Left lung (tissue), 14 donors: ENCODE measurements at places on chromosomes 3 and 15. TPM values are rescaled to one million over a fixed set of nuclear protein-coding genes. Genes with fewer than 3 reads are reported as not detected.

The MORC1 gene
- not detected for total RNA-seq

The TIMP4 gene
- total RNA-seq = 0.93 TPM

The SLMAP gene
- total RNA-seq = 65.3 TPM

The ADAMTS7 gene
- 9.1 TPM for total RNA-seq

The CYP11A1 gene
- total RNA-seq = 0.34 TPM

The SNURF gene
- 11.5 TPM for total RNA-seq

GRCh38 chr15:85019815-85020590 is 38.3 kb downstream of the PDE8A start:
- no peak for DNase-seq

- DNase-seq = no peak
Observed at GRCh38 chr15:101446518-101447167, 42.9 kb downstream of the PCSK6 start.

GRCh38 chr3:117217760-117218316 is 508.3 kb downstream of the TUSC7 start:
- no peak for DNase-seq

GRCh38 chr3:157606011-157606851 is 103.0 kb upstream of the VEPH1 start:
- peak; percentile 37 for DNase-seq

DNA sequence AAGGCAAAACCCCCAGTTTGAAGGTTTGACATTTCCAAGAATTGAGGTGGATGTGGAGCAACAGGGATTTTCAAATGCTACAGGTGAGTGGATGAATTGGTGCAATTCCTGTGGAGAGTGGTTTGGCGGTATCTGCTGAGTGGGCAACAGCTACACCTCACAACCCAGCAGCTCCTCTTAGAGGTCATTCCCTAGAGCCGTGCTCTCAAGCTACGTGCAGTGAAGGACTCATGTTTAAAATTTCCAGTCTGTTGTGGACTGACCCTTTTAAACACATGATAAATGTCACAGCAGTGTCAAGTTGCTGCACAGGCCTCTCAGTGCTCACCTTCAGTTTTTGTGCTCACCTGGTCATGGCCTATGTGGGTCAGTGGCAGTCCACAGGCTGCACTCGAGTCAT is 9.5 kb downstream of the C3orf20 start:
- no peak for DNase-seq

DNA sequence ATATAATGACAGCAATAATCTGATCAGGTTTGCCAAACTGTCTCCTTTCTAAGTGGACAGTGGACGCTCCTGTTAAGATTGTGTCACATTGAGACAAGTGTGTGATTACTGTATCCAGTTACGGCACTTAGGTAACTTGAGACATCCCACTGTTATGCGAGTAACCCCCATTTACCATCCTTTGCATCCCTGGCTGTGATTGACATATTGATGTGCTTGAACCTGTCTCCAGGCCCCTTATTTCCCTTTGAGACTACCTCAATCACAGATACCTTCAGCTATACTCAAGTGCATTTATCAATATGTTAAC is 785.2 kb downstream of the NR2F2 start:
- no peak for DNase-seq

GRCh38 chr3:129645286-129645685 is 38.8 kb upstream of the PLXND1 start:
- DNase-seq = no peak

DNA sequence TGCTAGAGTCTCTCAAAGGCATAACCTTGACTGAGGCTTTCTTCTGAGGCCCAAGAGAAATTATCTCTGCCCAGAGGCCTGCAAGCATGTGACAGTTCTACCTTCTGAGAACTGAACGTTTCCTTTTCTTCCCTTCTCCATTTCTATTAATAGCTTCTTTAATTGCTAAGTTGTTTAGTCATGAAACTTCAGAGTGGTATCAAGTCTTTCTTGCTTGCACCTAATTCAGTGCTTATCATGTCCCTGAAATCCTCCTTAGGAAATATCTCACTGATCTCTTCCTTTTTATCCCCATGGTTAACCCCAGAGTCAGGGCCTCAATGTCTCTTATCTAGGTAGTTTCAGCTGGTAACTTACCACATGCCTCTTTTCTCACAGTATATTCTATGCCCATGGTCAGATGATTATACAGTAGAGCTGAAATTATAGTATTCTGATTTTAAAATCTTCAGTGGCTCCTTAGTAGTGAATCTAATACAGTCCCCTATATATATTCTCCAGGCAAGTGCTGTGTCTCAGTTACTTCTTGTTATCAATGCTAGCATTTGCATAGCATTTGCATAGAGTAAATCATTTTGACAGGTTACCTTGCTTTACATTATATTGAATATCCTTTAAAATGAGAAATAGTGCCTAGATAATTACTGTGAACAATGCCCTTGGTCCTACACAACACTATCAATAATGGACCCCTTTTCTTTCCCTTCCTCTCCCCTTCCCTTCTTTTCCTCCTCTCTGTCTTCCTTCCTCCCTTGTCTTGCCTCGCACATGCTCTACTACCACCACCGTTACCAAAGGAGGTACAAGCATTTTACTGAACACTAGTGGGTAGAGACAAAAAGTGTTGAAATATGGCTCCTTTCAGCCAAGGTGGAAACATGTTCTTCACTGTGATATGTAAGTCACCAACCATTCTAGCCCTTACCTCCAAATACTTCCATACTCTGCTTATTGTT is 33.0 kb downstream of the KBTBD8 start:
- no peak for DNase-seq

DNA sequence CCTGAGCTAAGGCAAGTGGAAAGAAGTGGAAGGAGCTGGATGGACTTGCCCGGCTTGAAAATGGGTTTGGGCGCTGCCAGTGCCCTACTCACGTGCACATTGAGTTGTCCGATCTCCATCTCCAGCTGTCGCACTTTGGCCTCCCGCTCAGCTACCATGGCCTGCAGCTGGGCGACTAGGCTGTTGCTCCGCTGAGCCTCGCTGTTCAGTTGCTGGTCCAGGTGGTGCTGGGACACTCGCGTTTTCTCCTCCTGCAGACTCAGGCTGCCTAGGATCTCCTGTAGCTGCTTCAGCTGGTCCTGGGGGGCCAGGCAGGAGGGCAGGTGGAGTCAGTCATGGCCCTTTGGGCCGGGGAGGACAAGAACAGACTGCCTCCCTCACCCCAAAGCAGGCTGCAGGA is 33.0 kb upstream of the HHATL start:
- no peak for DNase-seq

DNA sequence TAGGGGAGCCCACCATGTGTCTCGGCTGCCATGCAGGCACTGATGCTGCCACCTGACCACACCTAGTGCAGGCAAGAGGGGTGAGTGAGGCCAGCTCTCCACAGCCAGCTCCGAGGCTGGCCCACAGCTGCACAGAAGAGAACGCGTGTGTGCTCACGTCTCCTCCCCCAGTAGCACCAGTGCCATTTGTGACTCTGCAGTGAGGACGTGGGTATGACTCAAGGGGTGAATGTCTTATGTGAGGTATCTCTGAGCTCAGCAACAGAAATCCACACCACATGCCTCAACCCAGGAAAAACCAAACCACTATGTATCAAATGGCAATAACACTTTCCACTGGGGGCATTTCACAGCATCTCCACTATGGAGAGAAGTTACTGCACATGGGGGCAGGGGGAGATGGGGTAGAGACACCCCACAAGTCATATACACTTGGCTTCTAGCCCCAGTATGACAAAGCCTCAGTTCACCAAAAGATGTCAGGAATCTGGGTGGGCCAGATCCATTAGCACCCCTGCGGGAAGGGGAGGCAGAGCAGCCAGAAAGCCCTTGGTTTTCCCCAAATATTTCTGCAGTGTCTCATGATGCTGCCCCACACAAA is 87.6 kb downstream of the LRIG1 start:
- no peak for DNase-seq

- DNase-seq = no peak
Observed at GRCh38 chr3:52136513-52136912, 17.7 kb downstream of the POC1A start.

DNA sequence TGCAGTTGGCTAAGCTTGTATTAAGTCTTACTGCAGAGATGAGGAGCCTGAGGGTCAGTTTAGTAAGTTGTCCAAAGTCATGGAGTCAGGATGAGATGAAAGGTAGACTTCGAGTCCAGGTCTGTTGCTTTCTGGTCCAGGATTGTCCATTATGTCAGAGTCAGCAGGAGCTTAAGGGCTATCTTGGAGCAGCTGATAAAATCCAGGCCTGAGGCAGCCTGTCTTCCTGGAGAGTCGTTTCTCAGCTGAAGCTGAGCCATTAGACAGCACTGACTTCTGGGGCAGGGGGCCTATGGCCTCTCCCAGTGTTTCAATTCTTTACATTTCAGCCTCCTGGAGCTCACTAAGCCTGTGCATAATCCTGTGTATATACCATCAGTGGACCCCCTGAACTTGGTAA is 219.5 kb upstream of the GAP43 start:
- no peak for DNase-seq

- no peak for DNase-seq
Observed at GRCh38 chr3:112061152-112061551, 25.0 kb upstream of the C3orf52 start.

GRCh38 chr15:66763186-66764071 is 61.4 kb downstream of the SMAD6 start:
- peak; percentile 84 for DNase-seq

GRCh38 chr15:40048211-40048792 is 9.3 kb upstream of the SRP14 start:
- no peak for DNase-seq

GRCh38 chr15:67110361-67110781 is 45.0 kb downstream of the SMAD3 start:
- DNase-seq = no peak

DNA sequence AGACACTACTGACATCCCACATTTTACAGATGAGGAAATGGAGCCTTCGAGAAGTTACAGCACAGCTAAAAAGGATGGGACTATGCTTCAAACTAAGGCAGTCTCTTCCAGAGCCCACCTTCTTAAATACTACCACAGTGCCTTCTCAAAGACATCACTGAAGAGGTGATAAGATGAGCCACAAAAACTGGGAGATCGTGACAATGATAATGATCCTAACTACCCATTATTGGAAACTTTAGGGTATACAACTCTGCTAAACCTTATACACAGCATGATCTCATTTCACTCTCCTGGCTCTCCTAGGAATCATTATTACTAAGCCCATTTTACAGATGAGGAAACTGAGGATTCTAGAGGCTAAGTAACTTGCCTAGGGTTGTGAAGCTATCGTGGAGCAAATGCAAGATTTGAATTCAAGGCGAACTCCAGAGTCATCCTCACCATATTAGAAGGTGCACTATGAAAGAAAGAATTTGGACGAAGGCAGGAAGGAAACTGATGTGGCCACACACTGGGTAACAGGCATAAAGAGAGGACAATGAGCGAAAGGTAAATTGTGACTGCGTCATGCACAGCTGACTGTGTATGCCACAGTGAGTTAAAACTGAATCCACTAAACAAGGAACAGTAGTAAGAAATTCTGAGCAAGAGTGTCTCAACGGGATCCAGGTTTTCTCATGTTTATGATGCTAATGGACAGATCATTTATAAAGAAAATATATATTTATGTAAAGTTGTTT is 55.4 kb downstream of the SUCLG2 start:
- no peak for DNase-seq

DNA sequence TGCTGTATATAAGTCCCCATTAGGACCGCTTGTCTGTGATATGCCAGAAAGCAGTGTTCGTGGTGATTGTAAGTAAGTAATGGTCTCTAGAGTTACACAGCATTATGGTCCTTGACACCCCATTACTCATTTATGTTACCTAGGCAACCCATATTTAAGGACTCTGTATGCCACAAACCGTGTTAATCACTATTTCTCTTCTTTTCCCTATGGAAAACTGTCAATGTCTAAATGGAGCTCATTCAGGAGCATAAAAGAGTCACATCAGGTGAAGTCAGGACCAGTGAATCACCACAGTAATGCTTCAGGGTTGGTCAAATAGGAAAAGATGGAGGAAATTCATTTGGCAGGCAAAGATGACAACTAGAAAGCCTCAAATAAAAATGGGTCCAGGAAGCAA is 146.6 kb upstream of the PEX5L start:
- DNase-seq = no peak

GRCh38 chr3:97765336-97765735 is 778 bp downstream of the ARL6 start:
- no peak for DNase-seq

DNA sequence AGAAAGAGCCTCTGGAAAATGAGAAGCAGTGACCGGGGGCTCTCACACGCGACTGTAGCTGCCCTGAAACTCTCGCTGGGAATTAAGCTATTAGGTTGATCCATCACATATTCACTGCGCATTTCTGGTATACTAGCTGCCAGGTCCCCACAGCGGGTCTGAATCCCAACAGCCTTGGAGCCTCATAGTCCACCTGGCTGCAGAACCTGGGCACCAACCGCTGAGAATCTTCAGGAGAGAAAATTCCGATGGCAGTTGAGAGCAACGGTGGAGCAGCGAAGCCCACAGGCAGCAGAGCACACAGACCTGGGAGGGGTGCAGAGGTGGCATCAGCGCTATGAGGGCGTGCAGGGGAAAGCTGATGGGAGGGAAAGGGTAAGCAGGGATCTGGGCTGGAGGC is 75.1 kb downstream of the FAM174B start:
- no peak for DNase-seq

DNA sequence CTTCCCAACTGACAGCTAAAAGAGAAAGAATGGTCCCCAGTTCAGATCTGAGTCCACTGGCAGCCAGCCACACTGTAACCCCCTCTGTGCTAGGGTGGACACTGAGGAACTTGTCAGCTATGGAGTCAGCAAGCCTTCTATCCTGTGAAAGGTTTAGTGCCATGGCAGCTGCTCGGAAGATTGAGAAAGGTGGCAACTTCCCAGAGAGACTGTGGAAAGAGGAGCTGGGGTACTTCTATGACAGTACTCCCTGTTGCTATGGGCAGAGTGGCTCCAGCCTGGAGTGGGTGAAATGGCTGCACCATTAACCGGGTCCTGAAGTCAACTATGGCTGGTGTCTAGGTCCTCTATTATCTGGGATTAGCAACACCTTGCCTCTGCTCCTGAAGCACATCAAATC is 447.2 kb downstream of the EPHB1 start:
- DNase-seq = no peak

GRCh38 chr15:82146990-82147461 is 101.2 kb upstream of the MEX3B start:
- DNase-seq = no peak

DNA sequence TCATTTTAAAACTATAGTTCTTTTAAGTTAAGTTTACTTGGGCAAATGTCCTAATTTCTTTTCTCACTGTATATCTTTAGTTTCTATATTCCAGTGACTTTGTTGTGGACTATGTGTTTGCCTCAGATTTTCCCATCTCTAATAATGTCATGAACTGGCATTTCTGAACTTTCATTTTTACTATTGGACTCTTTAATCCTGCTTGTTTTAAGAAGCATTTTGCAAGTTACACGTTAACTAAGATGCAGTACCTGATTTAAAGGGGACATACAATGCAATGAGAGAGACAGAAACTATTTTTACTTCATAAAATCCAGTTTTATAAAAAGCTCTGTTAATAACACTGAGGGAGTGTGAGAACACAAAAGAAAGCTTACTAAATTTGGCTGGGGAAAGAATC is 58.6 kb upstream of the PHLDB2 start:
- DNase-seq = no peak

DNA sequence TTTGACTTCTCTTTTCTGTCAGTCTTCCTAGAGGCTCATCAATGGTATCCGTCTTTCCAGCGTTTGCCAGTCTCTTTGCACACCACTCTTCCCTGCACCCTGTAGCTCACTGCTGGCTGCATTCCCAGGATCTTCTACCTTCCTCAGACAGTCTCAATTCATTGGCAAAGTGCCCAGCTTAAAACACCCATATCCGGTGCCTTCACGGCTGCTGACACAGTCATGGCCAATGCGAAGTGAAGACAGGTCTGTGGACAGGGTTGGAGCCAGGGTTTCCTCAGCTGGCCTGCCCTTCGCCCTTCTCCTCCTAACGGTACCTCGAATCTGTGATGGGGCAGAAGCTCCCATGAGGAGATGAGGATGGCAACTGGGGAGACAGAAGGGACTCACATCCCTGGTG is 36.1 kb downstream of the PTH1R start:
- no peak for DNase-seq
